ENCODE measurements at places on chromosomes 13 and 19.
A peak's percentile ranks its signal among the peaks of the same experiment; 100 is the strongest.

GRCh38 chr13:97212601-97213040, 9.5 kb upstream of the MBNL2 start:
- DNase-seq: peak; percentile 39

GRCh38 chr19:32404213-32404932, 1.2 kb upstream of the DPY19L3 start:
- no peak for DNase-seq

DNA sequence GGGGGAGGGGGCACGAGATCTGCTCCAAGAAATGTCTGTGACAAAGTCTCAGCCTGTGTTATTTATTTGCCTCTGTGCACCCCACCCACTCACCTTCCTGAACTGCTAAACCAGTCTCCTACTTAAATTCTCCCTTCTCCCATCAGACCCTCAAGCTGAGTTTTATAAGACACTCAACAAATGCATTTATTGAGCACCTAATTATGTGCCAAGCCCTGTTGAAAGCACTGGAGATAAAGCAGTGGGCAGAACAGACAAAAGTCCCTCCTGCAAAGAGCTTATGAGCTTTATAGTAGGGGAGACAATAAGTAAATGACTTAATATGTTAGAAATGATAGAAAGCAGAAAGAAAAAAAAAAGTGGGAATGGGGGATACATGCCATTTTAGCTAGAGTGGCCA, 3.4 kb upstream of the FAM98C start:
- DNase-seq: no peak

DNA sequence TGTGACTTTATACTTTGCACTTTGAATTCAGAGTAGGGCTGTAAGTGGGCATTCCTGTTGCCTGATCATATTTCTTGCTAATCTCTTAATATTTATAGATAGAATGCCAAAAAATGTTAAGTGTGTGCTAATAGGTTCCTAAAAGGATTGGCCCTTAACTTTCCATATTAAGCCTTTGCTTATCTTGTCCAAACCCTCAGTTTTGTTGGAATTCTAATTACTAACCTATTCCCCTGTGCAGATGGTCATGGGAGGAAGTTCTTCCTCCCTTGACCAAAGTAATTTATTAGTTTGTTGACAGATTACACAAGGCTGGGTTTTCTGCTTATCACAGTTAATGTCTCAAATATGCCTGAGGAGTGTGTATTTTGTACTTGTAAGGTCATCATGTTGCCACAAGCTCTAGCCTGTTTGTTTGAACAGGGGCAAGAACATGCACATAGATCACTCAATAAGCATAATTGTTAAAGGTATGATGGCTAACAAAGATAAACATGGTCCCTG, 541.1 kb upstream of the SPRY2 start:
- DNase-seq: no peak

Measured in fibroblast of gingiva (primary cell).